ENCODE measurements at places on chromosomes 5 and 9.

- DNase-seq = no peak
Measured at GRCh38 chr9:132301521-132301920, 53.3 kb downstream of the SETX start.

DNA sequence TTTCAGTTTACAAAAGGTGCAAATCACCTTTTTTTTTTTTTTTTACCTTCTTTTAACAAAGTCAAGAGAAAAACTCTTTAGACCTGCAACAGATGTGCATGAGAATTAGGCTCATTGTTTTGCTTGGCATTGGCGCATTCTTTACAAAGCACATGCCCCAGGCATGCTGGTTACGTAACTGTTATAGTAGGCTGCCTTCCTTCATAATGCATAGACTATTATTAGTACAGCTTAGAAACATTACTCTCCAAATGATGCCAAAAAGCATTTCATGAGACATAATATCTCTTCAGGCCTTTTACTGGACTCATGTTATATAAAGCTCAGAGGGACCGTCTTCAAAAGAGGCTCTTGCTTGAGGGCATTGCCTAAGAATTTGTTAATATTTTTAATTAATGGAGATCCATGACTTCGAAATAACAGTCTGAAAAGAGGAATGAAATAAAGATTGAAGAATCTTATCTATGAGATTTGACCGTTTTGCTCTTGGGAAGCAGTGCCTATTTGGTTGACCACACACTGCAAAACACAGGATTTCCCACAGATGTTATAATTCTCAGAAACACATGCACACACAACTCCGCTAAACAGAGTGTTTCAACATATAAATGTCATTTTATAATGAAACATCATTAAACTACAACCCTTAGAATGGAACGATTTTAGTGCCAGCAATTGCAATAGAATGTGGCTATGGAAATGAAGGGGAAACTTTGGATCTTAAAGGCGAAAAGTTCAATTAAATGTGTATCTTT, 478.7 kb downstream of the PRR16 start:
- DNase-seq = no peak

- no peak for DNase-seq
Measured at GRCh38 chr5:106121972-106122605, 1548.6 kb downstream of the EFNA5 start.

GRCh38 chr5:117496801-117497200, 922.2 kb upstream of the SEMA6A start:
- no peak for DNase-seq

GRCh38 chr5:15183520-15183919, 311.9 kb upstream of the ANKH start:
- DNase-seq = no peak

DNA sequence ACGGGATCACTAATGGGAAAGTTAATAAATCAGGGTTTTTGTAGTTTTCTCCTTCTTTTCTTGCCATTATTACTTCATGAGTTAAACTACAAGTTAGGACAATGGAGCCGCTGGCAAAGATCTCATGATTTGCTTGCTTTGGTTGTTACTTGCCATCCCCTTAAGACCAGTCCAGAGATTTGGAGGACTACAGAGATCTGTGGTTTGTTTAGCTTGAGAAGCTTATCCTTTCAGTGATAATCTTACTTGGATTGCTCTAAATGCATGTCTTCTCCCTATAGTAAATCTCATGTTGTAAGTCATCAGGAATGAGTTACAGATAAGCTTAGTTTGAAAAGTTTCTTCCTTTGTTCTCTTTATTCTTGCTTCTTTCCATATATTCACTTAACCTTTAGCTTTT, 70.9 kb downstream of the TLE4 start:
- DNase-seq = no peak

DNA sequence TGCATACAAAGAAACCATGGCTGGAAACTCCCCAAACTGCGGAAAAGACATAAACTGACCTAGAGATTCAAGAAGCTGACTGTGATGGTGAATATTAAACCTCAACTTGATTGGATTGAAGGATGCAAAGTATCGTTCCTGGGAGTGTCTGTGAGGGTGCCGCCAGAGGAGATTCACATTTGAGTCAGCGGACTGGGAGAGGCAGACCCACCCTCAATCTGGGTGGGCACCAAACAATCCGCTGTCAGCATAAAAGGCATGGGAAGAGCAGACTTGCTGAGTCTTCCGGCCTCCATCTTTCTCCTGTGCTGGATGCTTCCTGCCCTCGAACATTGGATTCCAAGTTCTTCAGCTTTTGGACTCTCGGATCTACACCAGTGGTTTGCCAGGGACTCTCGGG, 24.8 kb upstream of the WDR5 start:
- DNase-seq = no peak

DNA sequence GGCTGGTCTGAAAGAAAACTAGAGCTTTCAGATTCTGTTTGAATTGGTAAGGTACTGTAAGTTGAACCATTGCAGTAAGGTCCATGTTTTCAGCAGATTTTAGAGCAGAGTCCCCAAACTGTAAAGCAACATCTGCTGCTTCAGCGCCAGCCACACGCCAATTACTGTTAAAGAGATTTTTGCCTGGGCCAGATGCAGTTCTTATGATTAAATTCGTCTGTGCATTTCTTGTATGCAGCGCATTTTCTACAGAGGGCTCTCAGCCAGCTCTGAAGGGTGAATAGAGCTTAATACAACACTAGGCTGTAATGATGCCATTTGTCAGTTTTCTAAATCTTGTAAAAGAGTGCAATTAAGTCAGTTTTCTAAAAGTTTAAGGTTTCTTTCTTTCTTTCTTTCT, 246.3 kb downstream of the COX7C start:
- no peak for DNase-seq

- no peak for DNase-seq
Measured at GRCh38 chr5:135822959-135823358, 11.5 kb upstream of the SLC25A48 start.

DNA sequence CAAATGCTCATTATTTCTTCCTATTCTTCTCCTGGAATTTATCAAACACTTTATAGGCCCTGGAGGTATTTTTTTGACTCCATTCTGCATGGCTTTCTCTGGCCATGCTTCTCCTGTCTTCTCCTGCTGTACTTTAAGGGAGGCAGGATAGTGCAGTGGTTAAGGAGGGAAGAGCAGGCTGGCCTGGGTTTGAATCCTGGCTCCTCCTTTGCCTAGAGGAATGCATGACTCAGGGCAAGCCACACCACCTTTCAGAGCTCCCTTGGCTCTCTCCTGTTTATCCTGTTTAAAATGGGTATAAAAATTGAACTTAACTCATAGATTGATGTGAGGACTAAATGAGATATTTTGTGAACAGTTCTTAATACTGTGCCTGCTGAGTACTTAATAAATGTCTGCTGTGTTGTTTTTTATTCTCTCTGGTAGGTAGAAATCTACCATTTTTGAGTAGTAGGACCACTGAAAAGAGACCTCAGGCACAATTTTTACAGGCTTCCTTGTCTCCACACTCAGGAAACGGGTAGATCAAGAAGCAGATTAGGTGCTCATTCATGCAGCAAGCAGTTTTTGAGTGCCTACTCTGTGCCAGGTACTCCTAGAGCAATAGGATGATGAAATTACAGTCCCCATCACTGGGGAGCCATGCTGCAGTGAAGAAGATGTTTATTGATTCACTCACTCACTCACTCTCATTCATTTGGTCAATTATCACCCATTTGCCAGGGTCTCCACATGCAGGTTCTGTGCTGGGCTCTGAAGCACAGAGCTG, 32.7 kb upstream of the ARAP3 start:
- no peak for DNase-seq

GRCh38 chr9:278651-279050, 64.0 kb downstream of the DOCK8 start:
- DNase-seq = peak; percentile 39

DNA sequence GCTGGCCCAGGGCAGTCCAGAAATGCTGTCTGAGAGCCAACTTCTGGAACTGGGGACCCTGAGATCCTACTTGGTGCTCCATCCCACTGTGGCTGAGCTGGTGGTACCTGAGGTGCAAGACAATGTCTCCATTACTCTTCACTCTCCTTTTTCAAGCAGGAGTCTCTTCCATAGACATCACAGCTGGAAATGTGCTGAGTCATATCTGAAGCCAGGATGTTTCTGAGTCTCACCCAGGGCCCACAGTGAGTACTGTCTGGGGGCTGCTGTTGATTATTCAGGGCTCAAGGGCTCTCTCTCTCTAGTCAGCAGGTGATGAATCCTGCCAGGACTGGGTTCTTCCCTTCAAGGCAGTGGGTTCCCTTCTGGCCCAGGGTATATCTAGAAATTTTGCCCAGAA, 145.2 kb upstream of the TAS2R1 start:
- no peak for DNase-seq

- DNase-seq = no peak
Measured at GRCh38 chr9:93825348-93826115, 129.6 kb downstream of the BARX1 start.

GRCh38 chr5:15885156-15885555, 294.4 kb downstream of the MARCHF11 start:
- DNase-seq = no peak

DNA sequence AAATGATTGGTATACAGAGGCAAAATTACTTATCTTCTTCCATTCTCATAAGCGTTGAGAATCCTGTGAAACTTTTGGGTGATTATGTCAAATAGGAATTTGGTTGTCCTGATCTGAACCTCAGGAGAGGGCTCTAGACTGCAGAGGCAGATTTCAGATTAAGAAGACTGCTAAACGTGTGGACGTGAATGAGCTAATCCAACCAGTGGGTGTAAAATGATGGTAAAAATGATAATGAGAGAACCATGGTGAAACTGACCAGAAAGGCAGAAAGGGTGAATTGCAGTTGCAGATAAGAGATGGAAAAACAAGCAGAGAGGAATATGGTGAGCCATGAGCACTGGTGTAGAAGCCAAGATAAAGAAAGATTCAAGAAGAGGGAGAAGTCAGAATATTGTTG, 1200.2 kb upstream of the CDH6 start:
- DNase-seq = no peak

DNA sequence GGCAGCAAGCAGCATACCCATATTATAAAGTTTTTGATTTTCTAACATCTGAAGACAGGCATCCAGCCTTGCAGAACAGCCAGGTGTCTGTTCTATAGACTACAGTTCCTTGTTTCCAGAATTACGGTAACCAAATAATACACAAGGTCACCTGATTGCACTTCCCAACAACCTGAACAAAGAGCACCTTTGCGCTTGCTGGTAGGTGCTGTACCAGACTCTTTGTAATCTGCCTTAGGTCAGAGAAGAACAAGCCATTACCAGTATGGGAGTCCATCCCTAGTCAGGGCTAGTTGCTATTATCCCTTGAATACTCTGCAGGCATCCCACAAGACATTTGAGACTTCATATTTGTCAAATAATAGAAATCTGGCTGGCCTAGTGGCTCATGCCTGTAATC, 256.2 kb downstream of the ARRDC3 start:
- DNase-seq = no peak

GRCh38 chr5:53613536-53613935, 53.1 kb downstream of the NDUFS4 start:
- no peak for DNase-seq

DNA sequence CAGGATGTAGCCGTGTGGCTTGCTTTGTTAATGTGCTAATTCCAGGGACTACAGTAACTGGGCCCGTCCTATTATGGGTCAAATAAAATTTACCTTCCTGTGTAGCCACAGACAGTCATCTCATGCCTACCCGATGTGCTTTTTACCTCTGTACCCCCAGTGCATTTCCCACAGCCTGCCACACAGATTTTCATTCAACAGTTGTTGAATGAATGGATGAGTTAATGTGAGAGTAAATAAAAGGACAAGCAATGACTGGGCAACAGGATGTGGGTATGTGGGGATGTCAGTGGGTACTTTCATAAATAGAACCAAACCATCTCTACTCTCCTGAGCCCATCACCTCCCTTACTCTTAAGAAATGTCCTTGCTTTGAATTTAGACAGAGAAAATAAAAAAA, 441.2 kb upstream of the ZNF462 start:
- no peak for DNase-seq

DNA sequence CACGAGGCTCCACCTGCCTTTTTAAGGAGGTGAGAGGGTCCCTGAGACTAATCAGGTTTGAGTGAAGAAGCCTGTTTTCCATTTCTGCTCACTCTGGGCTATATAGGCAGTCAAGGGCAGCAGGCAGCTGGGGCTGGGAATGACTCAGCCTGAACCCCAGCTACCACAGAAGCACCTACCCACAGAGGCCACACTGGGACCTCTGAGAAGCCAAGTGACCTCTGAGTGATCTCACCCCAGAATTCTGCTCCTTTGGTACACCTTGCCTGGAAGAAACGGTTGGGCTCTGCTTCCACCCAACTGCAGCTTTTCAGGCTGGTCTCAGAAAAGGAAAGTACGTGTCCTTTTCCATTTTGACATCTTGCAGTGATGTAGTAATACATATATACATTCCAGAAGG, 6.8 kb downstream of the FAM219A start:
- peak; percentile 27 for DNase-seq

DNA sequence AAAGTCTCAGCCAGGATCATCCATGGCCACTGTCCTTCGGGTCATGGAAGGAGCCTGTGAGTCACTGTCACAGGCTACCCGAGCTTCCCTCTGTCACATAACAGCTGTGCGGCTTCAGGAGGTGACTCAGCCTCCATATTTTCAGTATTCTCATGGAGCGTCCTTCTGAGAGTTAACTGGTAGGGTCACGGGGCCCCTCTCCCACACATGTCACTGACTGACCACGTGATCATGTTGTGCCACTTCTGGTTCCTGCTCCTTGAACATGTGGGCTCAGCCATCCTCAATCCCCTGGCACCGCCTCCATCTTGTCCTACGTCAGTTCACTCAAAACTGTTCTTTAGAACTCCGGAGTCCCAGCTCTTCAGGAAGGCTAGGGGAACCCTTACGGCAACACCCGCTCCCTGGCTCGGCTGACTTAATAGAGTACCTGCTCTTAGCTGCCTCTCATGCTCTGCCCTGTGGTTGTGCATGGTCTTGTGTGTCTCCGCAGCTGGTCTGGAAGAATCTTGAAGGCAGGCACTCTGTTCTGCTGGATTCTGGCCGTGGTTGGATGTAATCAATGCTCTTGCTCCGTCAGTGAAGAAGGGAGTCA, 182.8 kb downstream of the ICE1 start:
- DNase-seq = no peak

DNA sequence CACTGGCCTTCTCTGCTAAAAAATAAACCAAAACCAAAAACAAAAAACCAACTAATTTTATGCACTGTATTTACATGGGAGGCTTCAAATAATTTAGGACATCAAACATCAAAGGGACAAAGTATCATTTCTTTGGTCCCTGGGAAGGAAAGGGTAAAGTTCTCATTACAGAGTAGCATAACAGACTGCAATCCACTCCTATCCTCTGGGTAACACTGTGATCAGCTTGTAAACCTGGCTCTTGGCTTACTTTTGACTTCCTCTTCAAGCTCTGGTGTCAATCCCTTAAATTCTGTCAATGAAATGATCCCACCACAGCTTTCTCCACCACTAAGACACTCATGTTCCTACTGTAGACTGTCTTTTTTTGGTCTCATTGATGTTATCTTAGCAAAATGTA, 69.8 kb upstream of the VCAN start:
- DNase-seq = no peak
